ENCODE measurements at places on chromosomes 2 and 18.

- no peak for DNase-seq
These were observed 22.3 kb downstream of the ORC4 start for GRCh38 chr2:147998203-147998602.

DNA sequence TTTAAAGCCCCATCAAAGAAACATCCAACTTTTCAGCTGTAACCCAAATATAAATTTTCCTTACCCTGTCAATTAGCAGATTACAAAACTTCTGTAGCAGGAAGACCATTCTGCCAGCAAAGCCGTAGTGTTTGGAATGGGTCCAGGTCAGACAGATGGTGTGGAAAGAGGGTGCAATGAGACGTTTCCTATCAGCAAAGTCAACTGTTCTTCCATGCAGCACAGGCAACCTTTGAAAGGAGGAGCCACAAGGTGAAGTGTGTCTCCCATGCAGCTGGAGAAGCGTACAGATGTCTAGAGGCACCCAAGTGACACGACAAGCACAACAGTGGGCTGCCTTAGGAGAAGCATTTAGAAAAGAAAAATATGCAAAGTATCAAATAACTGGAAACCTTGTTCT lies 83.7 kb downstream of the SP3 start:
- DNase-seq = no peak

DNA sequence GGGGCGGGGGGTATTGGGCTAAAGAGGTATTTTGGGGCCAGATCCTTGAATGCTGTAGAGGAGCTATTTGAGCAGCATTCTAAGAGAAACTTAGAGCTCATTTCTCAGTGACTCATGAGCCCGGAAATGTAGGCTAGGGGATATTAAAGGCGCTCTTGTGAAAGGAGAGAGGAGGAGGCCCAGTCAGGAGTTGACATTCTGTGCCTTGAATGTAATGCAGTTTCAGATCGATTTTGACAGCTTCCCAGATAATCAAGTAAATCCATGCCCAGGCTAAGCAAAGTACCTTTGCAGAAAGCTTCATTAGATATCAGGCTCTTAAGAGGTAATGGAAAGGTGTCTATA lies 1.5 kb downstream of the CAB39 start:
- peak; percentile 50 for DNase-seq

DNA sequence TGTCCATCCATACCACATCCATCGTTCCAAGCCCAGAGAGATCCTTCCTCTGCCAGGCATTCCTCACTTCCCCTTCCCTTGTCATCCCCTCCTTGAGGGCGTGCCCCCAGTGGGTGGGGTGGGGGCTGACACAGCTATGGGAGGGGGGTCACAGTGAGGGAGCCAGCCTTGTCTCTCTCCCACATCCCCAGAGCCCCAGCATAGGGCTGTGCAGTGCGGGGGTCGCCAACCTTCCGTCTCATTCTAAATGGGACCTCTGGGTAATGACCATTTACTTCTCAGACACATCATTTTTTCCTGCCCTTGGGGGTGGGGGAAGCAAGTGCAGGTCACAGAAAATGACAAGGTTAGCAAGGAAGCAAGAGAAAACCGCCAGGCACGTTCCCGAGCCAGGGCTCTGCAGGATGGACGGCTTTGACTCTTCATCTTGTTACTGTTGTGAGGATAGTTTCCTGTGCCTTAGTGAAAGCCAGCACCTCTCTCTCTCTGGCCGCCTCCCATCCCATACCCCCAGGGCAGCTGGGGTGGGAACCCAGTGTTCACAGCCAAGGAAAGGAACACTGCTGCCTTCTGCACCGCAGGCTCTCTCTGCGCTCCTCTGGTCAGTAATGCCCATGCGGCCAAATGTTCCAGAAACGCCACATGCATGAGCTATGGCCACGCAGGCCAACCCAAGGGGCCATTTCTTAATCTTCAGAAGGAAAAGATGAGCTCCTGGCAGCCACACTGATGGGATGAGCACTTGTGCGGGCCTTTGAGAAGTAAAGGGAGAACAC lies 22.7 kb upstream of the OTOS start:
- no peak for DNase-seq

DNA sequence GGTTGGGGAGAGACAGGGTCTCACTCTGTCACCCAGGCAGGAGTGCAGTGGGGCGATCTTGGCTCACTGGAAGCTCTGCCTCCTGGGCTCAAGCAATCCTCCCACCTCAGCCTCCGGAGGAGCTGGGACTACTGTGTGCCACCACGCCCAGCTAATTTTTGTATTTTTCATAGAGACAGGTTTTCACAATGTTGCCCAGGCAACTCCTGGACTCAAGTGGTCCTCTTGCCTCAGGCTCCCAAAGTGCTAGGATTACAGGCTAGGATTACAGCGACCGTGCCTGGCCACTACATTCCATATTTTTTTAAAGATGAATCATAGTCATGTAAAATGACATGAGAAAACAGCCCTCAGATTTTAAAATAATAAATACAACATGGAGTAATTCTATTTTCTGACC lies 32.3 kb downstream of the CWC22 start:
- DNase-seq = no peak

DNA sequence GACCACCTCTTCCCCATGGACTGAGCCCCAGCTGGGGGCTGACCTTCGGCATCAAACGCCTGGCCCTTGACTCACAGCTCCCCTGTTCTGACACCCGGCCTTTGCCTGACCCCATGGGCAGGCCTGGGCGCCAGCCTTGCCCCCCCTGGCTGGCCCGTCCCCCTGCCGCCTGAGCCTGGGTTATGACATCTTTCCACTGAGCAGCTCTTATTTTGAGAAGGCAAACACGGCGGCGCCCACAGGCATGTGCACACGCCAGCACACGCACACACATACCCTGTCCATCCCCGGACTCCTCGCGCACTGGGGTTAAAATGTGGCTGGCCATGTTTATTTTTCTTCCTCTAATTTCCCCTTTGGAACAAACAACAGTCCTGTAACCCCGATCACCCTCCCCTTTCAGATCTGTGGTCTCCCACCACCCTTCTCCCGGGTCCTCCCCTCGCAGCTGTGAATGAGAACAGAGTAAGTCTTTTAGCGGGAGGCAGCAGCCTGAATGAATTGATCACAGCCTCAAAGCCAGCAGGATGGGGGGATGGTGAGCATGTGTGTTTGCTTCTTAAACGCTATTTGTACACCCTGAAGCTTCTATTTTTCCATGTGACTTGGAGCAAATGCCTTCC lies 11.8 kb upstream of the ATOH8 start:
- peak; percentile 60 for DNase-seq

DNA sequence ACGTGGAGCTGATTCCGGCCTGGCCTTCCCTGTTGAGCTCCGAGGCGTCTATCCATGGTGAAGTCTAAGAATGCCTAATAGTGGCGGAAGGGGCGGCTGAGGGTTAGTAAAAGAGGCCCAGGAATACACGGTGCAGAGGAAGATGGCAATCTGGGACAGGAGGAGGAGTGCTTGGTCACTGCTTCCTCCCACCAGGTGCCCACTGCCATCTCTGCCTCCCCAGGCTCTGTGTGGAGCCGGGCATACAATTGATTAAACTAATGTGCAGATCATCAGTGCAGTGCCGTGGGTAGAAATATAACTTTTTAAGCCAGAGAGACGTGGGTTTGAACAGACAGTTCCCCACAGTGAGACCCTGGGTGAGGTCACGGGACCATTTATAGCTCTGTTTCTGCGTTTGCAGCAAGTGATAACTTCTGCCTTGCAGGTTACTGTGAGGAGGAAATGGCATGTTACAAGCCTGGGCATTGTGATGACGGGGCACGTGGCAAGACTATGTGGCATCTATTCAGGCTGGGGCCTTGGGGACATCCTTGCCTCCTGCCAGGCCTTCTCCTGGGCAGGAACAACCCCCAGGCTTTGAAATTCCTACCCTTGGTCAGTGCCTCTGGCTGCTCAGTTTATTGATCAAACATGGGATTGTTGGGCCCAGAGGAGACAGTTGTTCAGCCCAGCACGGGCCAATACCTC lies 204.9 kb downstream of the ASB1 start:
- DNase-seq = no peak

- DNase-seq = no peak
These were observed 136.6 kb upstream of the SEC11C start for GRCh38 chr18:59002974-59003594.

DNA sequence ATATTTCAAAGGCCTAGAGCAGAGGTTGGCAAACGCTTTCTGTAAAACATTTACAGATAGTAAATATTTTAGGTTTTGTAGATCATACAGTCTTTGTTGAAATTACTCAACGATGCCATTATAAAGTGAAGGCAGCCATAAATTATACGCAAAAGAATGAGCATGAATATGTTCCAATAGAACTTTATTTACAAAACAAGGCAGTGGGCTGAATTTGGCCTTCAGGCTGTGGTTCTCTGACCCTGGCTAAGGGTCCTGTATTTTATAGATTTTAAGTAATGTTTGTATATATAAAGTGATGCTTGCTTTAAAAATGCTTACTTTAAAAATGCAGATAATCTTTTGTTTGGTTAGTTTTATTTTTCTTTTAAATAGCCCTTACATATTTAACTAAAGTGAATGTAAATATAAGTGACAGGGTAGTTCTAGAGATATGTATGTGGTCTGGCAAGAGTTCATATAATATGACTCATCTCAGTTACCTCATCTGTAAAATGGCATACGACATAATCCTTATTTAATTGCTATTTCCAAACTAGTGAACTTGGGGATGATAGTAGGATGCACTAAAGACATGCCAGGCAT lies 51.7 kb upstream of the ATP5MC3 start:
- DNase-seq = no peak

DNA sequence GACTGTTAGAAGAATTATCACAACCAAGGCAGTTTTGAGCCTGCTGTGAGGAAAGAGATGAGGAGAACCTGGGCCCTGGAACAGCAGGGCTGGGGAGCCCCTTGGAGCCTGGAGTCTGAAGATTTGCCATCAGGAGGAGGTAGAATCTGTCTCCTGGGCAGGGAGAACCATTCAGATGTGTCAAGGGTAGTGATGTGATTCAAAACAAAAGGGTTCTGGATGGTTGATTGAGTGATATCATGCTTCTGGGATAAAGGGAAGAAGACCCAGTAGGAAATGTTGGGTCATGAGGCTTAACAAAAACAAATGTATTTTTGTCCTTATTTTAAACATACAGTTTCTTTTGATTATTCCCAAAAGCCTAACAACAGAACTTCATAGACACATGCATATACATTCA lies 28.6 kb downstream of the RNF144A start:
- no peak for DNase-seq

Measured in head of caudate nucleus (tissue), 42 donors.